ENCODE measurements at places on chromosomes 3 and 15.

DNA sequence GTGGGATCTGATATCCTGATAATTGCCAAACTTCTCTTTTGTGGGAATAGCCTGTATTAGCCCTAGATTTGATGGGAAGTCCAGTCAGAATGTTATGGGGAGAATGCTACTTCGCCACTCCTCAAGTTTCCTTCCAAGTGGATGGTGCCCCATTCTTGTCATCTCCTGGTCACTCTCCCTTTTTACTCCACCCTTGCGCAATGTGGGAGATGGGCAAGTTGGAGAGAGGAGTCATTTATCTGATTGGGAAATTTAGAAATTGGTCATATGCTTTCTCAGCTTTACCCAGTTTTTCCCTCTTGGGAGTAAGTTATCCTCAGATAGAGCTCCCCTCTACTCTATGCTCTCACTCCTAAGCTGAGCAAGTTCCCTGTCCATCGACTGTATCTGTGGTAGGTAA, 14.4 kb downstream of the FANCD2OS start:
- H3K36me3 ChIP-seq = peaks cover 36% of the 10 kb centered on the region
- no peak for DNase-seq
- H3K4me3 ChIP-seq = no peak overlapping the region

- H3K4me3 ChIP-seq = peak within 1 kb of the TSS; percentile 98
- H3K4me1 ChIP-seq = peaks cover 31% of the 10 kb centered on the region
- peak; percentile 85 for DNase-seq
- peak within 1 kb of the TSS; percentile 97 for H3K27ac ChIP-seq
- no peaks in the 10 kb centered on the region for H3K36me3 ChIP-seq
These were observed at the start of gene RNU5B-1 for GRCh38 chr15:65304381-65305149. Gene RNU5B-1 (plus strand): TSS chr15:65304677.

DNA sequence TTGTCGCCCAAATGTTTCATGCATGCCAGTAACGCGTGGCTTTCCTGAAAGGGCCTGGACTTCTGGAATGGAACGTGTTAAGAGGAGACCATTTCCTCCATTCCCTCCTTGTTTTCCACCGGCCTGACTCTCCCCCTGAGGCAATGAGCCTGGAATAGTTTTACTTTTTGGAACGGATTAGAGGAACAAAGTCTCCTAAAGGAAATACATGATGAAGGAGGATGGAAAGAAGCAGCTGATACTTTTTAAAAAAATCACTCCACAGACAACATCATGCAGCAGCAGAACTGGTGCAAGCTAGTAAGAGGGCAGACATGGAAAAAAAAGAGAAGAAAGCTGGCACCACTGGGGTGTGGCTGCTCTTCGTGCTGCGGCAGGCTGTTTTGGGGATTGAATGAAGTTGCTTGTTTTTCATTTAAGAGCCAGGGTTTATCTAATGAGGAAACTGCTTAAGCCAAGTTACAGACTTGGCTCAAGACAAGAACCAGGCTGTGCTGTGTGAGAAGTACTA, 3.6 kb upstream of the KBTBD12 start:
- no peak overlapping the region for H3K4me3 ChIP-seq
- peaks cover 2% of the 10 kb centered on the region for H3K4me1 ChIP-seq
- no peaks in the 10 kb centered on the region for H3K36me3 ChIP-seq
- peaks cover 35% of the 10 kb centered on the region for H3K27me3 ChIP-seq
- H3K27ac ChIP-seq = no peak overlapping the region

DNA sequence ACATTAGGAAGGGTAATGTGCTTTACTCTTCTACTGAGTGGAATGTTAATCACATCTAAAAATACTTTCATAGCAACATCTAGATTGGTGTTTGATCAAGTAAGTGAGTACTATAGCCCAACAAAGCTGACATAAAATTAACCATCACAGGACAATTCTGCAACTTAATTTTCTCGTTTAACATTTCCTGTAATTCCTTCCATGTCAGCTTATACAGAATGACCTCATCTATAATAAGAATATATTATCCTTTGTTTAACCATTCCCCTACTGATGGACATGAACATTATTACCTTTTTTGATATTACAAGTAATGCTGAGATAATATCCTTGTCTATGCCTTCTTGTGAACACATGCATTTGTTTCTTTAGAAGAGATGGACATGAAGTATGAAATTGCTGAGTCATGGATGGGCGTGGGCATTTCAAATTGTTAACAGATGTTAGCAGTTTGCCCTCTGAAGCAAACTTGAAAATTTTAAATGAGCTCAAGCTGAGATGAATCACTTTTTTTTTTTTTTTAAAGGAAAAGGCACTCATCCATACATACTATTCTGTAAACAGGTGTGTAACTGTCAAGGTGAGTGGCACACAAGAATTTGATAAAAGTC, 85.1 kb downstream of the OXNAD1 start:
- no peaks in the 10 kb centered on the region for H3K27me3 ChIP-seq
- H3K4me3 ChIP-seq = no peak overlapping the region
- no peak overlapping the region for H3K27ac ChIP-seq
- peaks cover 60% of the 10 kb centered on the region for H3K36me3 ChIP-seq

DNA sequence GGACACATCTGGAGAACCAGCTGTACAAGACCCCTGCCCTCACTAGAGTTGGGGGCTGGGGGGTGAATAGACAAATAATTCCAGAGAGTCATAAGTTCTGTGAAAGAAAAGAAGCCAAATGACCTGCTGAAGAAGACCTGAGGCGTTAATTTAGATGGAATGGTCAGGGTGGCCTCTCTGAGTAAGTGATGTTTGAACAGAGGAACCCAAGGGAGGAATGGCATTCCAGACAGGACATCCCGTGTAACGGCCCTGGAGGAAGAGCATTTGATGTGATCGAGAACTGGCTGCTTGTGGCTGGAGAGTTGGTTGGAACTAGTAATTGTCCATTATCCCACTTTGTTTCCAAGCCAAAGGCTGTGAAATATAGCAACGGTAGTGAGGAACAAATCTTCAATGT, 1.7 kb downstream of the NR2C2 start:
- peaks cover 24% of the 10 kb centered on the region for H3K4me1 ChIP-seq
- no peaks in the 10 kb centered on the region for H3K27me3 ChIP-seq
- no peak for DNase-seq
- H3K36me3 ChIP-seq = peaks cover 41% of the 10 kb centered on the region
- peak overlapping the region; percentile 100 for H3K27ac ChIP-seq
- peak overlapping the region; percentile 100 for H3K4me3 ChIP-seq

GRCh38 chr3:98945101-98945524, 43.6 kb upstream of the DCBLD2 start:
- H3K27me3 ChIP-seq = peaks cover 5% of the 10 kb centered on the region
- no peak overlapping the region for H3K4me3 ChIP-seq
- H3K36me3 ChIP-seq = no peaks in the 10 kb centered on the region
- H3K4me1 ChIP-seq = no peaks in the 10 kb centered on the region
- no peak for DNase-seq

DNA sequence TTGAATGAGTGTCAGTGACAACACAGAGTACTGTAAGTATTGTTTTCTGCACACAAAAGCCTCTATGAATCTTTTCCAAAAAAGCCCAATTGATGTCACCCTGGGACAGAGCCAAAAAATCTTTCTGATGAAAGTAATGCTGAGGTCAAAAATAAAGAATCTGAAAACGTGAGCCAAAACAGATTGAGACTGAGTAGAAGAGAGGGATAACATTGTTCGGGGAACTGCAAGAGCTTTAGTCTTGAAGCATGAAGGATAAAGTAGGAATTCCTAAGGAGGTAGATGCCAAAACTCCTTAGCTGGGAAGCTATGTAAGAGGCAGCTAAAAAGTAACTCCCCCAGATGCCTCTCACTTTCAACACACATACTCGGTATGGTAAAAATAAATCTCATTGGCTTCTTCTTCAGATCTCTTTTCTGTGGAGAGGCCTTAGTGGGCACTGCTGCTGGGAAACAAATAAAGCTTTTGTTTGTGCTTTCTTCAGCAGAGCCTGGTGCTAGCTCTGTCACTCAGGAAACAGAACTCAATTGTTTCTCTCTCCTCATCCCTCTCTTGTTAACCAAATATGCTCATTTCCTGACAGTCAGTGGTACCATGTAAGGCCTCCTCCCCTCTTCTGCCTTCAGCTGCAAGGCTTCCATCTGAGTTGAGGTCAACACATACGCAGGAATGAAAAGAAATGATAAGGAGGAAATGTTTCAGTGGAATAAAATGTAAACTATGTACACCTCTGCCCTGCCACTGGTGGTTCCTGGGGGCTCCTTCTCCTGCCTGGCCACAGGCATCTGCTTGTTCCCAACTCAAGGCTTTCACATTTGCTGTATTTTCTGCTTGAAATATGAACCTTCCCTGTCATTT, 58.1 kb downstream of the CD200 start:
- peak overlapping the region; percentile 81 for H3K27ac ChIP-seq
- peaks cover 44% of the 10 kb centered on the region for H3K4me1 ChIP-seq
- DNase-seq = no peak
- peaks cover 11% of the 10 kb centered on the region for H3K36me3 ChIP-seq
- no peaks in the 10 kb centered on the region for H3K27me3 ChIP-seq

- peaks cover 11% of the 10 kb centered on the region for H3K36me3 ChIP-seq
- peak overlapping the region; percentile 94 for H3K27ac ChIP-seq
- H3K4me3 ChIP-seq = peak overlapping the region; percentile 83
These were observed 4.8 kb upstream of the CSK start for GRCh38 chr15:74776821-74777768.

GRCh38 chr3:150094150-150094933, 123.6 kb upstream of the PFN2 start:
- no peaks in the 10 kb centered on the region for H3K27me3 ChIP-seq
- no peak for DNase-seq
- H3K4me1 ChIP-seq = no peaks in the 10 kb centered on the region
- H3K36me3 ChIP-seq = no peaks in the 10 kb centered on the region
- H3K27ac ChIP-seq = no peak overlapping the region
- H3K4me3 ChIP-seq = no peak overlapping the region

DNA sequence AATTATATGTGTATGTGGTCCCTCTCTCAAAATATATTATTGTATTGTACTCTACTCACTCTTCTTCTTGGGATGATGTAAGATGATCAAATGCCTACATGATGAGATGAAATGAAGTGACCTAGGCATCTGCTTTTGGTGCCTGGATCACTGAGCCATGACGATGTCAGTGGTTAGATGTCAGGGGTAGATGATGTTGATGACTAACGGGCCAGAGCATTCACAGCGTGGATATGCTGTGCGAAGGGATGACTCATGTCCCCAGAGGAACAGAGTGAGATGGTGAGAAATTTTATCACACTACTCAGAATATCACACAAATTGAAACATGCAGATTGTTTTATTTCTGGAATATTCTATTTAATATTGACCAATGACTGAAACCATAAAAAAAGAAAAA, 233.9 kb upstream of the CADM2 start:
- no peak for DNase-seq
- no peak overlapping the region for H3K4me3 ChIP-seq
- no peak overlapping the region for H3K27ac ChIP-seq
- no peaks in the 10 kb centered on the region for H3K27me3 ChIP-seq
- no peaks in the 10 kb centered on the region for H3K4me1 ChIP-seq

GRCh38 chr3:25902586-25902985, 112.7 kb downstream of the OXSM start:
- peaks cover 7% of the 10 kb centered on the region for H3K27me3 ChIP-seq
- DNase-seq = no peak
- H3K4me1 ChIP-seq = peaks cover 4% of the 10 kb centered on the region
- H3K4me3 ChIP-seq = no peak overlapping the region
- no peaks in the 10 kb centered on the region for H3K36me3 ChIP-seq

DNA sequence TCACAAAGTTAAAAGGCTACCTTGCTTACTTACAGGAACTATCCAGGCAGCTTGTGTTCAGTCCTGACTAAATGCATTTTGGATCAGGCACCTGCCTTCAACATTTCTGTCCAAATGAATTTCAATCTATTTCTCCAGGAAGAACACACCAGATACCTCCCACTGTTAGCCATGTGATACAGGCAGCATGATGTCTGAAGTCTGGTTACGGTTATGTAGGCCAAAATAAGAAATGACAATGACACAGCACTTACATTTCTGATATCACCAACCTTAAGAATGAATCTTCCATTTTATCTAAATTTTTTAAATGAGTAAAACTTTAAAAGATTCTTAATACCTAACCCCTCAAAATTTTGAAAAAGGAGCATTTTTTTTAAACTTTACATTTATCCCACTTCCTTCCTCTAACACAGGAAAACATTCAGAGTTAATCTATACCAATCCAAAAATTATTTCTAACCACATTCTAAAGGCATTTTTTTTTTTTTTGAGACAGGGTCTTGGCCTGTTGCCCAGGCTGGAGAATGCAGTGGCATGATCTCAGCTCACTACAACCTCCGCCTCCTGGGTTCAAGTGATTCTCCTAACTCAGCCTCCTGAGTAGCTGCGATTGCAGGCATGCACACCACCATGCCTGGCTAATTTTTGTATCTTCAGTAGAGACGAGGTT, at the start of gene MAP4:
Gene MAP4, minus strand, starts transcription at position 116 of the 673 bp plus-strand sequence. CDS start 17,556 bp downstream, outside the sequence.
- no peaks in the 10 kb centered on the region for H3K27me3 ChIP-seq
- peaks cover 1% of the 10 kb centered on the region for H3K36me3 ChIP-seq
- no peak for DNase-seq
- H3K4me3 ChIP-seq = no peak within 1 kb of the TSS
- H3K4me1 ChIP-seq = peaks cover 13% of the 10 kb centered on the region

DNA sequence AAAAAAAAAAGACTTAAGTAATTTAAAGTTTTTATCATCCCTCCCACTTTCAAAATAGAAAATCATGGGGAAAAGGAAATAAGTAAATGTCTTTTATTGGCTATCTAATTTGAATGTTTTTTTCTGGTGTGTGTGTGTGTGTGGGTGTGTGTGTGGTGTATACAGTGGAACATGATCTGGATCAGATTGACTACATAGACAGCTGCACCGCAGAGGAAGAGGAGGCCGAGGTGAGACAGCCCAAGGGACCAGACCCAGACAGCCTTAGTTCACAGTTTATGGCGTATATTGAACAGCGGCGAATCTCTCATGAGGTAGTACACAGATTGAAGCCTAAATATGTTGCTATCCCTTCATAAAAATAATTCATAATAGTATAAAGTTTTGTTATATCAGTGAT, 44.5 kb downstream of the LRCH3 start:
- no peak overlapping the region for H3K27ac ChIP-seq
- no peak overlapping the region for H3K4me3 ChIP-seq
- no peak for DNase-seq
- H3K36me3 ChIP-seq = peaks cover 39% of the 10 kb centered on the region
- no peaks in the 10 kb centered on the region for H3K4me1 ChIP-seq
- H3K27me3 ChIP-seq = no peaks in the 10 kb centered on the region

- no peak for DNase-seq
- H3K4me1 ChIP-seq = peaks cover 2% of the 10 kb centered on the region
- H3K4me3 ChIP-seq = no peak overlapping the region
These were observed 31.1 kb downstream of the TNK2 start for GRCh38 chr3:195877136-195877715.

GRCh38 chr3:48268936-48269561, 28.1 kb downstream of the ZNF589 start:
- H3K4me3 ChIP-seq = peak overlapping the region; percentile 79
- H3K4me1 ChIP-seq = peaks cover 25% of the 10 kb centered on the region
- peak; percentile 76 for DNase-seq
- H3K27ac ChIP-seq = peak overlapping the region; percentile 89

- no peaks in the 10 kb centered on the region for H3K36me3 ChIP-seq
- H3K4me3 ChIP-seq = no peak overlapping the region
- H3K27ac ChIP-seq = no peak overlapping the region
- no peak for DNase-seq
- no peaks in the 10 kb centered on the region for H3K27me3 ChIP-seq
- H3K4me1 ChIP-seq = no peaks in the 10 kb centered on the region
These were observed 644.2 kb downstream of the GRM7 start for GRCh38 chr3:7504886-7505775.
